ENCODE measurements at places on chromosomes 3 and 15. TPM values are rescaled to one million over a fixed set of nuclear protein-coding genes. Genes with fewer than 3 reads are reported as not detected.

The BOC gene
- polyA plus RNA-seq: not detected

The MRPL3 gene
- 80.6 TPM for polyA plus RNA-seq

The NGRN gene
- 39.0 TPM for polyA plus RNA-seq

The CCR1 gene
- 0.33 TPM for polyA plus RNA-seq

DNA sequence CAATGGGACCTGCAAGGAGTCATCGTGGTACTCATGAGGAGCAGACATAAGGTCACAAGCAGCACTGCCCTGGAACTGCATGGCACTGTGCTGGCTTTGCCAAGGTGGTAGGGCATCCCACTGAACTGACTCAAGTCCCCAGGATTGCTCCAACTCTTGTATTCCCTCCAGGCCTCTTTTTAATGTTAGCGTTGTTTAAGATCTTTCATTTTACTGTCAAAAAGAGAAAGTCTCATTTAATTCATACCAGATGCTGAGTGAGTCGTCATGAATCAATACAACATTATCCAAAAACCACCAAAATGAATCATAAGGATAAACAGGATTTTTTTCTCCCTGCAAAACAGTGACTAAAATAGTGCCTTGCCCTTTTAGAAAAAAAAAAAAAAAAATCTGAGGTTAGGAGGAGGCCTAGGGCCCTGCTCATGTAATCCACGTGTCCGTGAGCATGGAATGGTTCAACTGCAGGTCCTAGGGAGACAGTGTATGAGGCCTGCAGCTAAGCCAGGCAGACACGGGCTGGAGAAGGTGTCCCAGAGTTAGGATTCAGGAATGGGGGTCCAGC is 36.7 kb upstream of the BLM start:
- DNase-seq: no peak
- H3K27ac ChIP-seq: no peak overlapping the region
- H3K4me1 ChIP-seq: peaks cover 13% of the 10 kb centered on the region
- H3K36me3 ChIP-seq: no peaks in the 10 kb centered on the region

DNA sequence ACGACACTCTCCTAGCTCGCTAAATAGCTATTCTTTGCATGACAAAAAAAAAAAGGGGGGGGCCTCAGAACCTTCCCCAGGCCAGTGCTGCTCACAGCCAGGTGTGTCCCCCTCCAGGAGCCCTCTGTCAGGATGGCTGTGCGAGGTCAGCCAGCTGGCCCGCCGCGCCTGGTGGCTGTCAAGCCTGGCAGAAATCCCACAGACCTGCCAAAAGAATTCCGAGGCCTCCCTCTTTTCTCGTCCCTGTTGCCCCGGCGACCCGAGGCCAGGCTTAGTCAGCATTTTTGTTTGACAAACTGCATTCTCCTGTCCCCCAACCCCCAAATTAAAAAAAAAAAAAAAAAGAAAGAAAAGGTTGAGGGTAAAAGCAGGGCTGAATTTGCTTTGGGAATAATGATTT is 61.9 kb downstream of the TM4SF4 start:
- no peaks in the 10 kb centered on the region for H3K4me1 ChIP-seq
- H3K4me3 ChIP-seq: no peak overlapping the region
- H3K27me3 ChIP-seq: peaks cover 2% of the 10 kb centered on the region
- no peak for DNase-seq

- H3K27me3 ChIP-seq: no peaks in the 10 kb centered on the region
- no peak for DNase-seq
- H3K4me3 ChIP-seq: no peak overlapping the region
- no peaks in the 10 kb centered on the region for H3K36me3 ChIP-seq
These were observed 209.7 kb upstream of the DCBLD2 start for GRCh38 chr3:99111235-99111634.

DNA sequence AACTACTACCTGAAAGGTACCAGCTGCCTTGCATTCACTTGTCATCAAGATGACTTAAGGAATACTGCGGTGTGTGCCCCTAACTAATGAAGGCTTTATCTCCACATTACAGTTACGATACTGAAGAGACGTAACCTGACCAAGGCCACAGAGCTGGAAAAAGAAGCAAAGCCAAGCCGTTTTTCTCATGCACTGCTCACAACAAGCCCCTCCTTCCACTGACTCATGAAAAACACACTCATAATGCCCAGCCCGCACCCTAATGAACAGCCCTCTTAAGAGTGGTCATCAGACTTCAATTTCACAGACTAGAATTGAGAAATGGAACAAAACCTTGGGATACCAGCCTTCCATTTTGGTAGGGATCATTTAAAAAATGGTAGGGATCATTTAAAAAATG is 11.6 kb downstream of the PSMD6 start:
- H3K27me3 ChIP-seq: no peaks in the 10 kb centered on the region
- DNase-seq: no peak
- peaks cover 94% of the 10 kb centered on the region for H3K36me3 ChIP-seq
- no peak overlapping the region for H3K4me3 ChIP-seq

DNA sequence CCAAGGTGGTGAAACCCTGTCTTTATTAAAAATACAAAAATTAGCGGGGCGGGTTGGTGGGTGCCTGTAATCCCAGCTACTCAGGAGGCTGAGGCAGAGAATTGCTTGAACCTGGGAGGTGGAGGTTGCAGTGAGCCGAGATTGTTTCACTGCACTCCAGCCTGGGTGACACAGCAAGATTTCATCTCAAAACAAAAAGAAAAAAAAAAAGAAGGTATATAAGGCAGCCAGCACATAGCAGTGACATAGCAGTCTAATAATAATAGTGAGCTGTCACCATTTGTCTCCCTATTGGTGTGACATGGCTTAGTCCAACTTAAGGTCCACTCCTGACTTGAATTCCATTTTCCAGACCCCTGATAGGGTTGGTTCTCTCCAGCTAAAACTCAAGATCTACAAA is 8.8 kb upstream of the LACTB start:
- no peak for DNase-seq
- H3K4me1 ChIP-seq: no peaks in the 10 kb centered on the region
- no peak overlapping the region for H3K27ac ChIP-seq
- no peaks in the 10 kb centered on the region for H3K36me3 ChIP-seq
- H3K27me3 ChIP-seq: no peaks in the 10 kb centered on the region
- no peak overlapping the region for H3K4me3 ChIP-seq

DNA sequence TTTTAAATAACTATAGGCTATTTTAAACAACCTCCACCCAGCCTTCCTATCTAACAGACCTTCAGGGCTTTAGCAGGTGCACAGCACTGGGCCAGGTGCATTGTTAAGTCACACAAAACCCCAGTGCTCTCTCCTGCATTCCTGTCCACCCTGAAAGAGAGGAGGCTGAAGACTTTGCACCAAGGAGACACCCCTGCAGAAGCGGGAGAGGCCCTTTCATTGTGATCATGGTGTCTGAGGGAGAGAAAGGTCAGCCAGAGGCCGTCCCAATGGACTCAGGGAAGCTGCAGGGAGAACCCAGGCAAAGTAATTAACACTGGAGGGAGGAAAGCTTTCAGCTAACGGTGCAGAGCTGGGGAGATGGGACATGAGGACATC is 5.2 kb downstream of the LRIG1 start:
- no peaks in the 10 kb centered on the region for H3K36me3 ChIP-seq
- H3K27me3 ChIP-seq: no peaks in the 10 kb centered on the region
- H3K4me3 ChIP-seq: peak overlapping the region; percentile 92

GRCh38 chr15:39585389-39585841 is 4.5 kb downstream of the THBS1 start:
- peaks cover 9% of the 10 kb centered on the region for H3K27me3 ChIP-seq
- no peak overlapping the region for H3K27ac ChIP-seq
- DNase-seq: no peak

GRCh38 chr15:83682476-83683088 is 28.7 kb downstream of the ADAMTSL3 start:
- no peak for DNase-seq
- no peak overlapping the region for H3K27ac ChIP-seq
- no peaks in the 10 kb centered on the region for H3K36me3 ChIP-seq
- no peak overlapping the region for H3K4me3 ChIP-seq
- no peaks in the 10 kb centered on the region for H3K27me3 ChIP-seq

DNA sequence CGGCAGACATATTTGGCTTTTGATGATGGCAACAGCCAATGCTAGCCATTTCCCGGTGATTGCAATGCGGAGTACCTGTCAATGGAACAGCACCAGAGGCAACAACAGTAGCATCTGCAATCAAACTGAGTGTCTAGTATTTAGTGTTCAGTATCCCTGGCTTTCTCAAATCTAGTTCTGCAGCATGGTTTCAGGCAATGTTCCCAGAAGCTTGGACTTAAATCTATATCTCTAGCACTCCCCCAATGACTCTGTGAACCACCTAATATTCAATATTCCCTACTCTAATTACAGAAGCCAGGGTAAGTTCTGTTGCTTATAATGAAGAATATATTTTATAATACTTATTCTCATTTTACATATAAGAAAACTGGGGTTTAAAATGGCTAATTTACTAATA is 48.2 kb downstream of the TBL1XR1 start:
- no peaks in the 10 kb centered on the region for H3K27me3 ChIP-seq
- H3K27ac ChIP-seq: no peak overlapping the region
- H3K4me1 ChIP-seq: peaks cover 78% of the 10 kb centered on the region
- H3K36me3 ChIP-seq: no peaks in the 10 kb centered on the region
- DNase-seq: no peak
